Endothelial cell of coronary artery (primary cell): ENCODE measurements at places on chromosomes 7 and 10. TPM values are rescaled to one million over a fixed set of nuclear protein-coding genes. Genes with fewer than 3 reads are reported as not detected.

The GIMAP6 gene
- total RNA-seq = 73.6 and 150 TPM in 2 replicates

The COL26A1 gene
- total RNA-seq = not detected in 2 replicates

The CDK14 gene
- total RNA-seq = 16.3 and 24.1 TPM in 2 replicates

The C10orf143 gene
- total RNA-seq = 0.28 and 0.45 TPM in 2 replicates

The NPTX2 gene
- 1.3 and 2.3 TPM in 2 replicates for total RNA-seq

The NUDT13 gene
- 0.63 and 1.6 TPM in 2 replicates for total RNA-seq

The ZSCAN21 gene
- 6.8 and 7.3 TPM in 2 replicates for total RNA-seq

The SSMEM1 gene
- total RNA-seq = not detected in 2 replicates

The FOXP2 gene
- under 0.01 TPM in 2 replicates for total RNA-seq

The SCIN gene
- total RNA-seq = 0.09 TPM in 1 of 2 replicates, not detected in the other

The SRRM3 gene
- 0.45 and 1.3 TPM in 2 replicates for total RNA-seq

The SMKR1 gene
- 0.28 and 0.54 TPM in 2 replicates for total RNA-seq
